Common myeloid progenitor, CD34-positive (primary cell): ENCODE measurements at places on chromosomes 5 and 9.

DNA sequence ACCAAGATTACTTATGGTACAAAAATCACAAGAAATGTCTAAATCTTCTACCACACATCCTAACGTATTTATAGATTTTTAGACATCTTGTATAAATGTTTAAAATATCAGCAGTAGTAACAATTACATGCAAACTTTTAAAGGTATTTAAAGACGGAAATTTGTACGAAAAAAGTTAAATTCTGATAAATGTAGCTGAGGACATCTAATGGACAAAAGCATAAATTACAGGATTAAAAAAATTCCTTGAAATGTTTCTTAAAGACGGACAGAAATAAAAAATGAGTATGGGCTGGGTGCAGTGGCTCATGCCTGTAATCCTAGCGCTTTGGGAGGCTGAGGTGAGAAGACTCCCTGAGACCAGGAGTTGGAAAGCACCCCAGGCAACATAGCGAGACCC is 15.8 kb downstream of the ERCC8 start:
- H3K36me3 ChIP-seq: peaks cover 7% of the 10 kb centered on the region
- no peaks in the 10 kb centered on the region for H3K27me3 ChIP-seq
- H3K4me1 ChIP-seq: no peaks in the 10 kb centered on the region
- no peak overlapping the region for H3K27ac ChIP-seq
- no peak for DNase-seq
- no peak overlapping the region for H3K4me3 ChIP-seq

- no peaks in the 10 kb centered on the region for H3K4me1 ChIP-seq
- no peaks in the 10 kb centered on the region for H3K36me3 ChIP-seq
- no peak overlapping the region for H3K4me3 ChIP-seq
These were observed 30.0 kb downstream of the POLR1E start for GRCh38 chr9:37515620-37516258.

- H3K27me3 ChIP-seq: no peaks in the 10 kb centered on the region
- H3K36me3 ChIP-seq: no peaks in the 10 kb centered on the region
- DNase-seq: no peak
- H3K4me1 ChIP-seq: peaks cover 4% of the 10 kb centered on the region
- H3K27ac ChIP-seq: no peak overlapping the region
These were observed 32.2 kb upstream of the TJP2 start for GRCh38 chr9:69141851-69142250.

GRCh38 chr5:134436523-134437339 is 25.1 kb upstream of the CDKN2AIPNL start:
- no peaks in the 10 kb centered on the region for H3K36me3 ChIP-seq
- peak; percentile 97 for DNase-seq
- H3K27me3 ChIP-seq: no peaks in the 10 kb centered on the region
- H3K4me1 ChIP-seq: peaks cover 4% of the 10 kb centered on the region
- H3K4me3 ChIP-seq: no peak overlapping the region

DNA sequence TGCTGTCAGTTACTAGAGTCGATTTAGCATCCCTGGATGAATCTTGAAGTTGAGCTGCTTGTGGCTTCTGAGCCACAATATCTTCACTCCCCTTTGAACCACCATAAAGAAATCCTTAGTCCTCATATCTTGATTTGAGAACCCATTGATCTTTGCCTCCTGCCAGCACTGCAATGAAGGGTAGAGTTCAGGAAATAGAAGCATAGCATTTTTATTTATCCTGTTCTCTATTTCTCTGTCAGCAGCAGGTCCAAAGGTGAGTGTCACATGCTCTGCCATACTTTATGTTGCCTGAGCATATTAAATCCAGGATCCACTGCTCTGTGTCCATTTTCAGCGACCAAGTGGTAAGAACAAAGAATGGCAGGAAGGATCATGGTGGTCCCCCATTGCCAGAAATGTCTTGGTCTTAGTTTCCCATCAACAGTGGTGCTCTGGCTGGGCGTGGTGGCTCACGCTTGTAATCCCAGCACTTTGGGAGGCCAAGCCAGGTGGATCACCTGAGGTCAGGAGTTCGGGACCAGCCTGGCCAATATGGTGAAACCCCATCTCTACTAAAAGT is 80.2 kb upstream of the PANK3 start:
- DNase-seq: no peak
- no peaks in the 10 kb centered on the region for H3K27me3 ChIP-seq
- H3K4me1 ChIP-seq: no peaks in the 10 kb centered on the region

GRCh38 chr5:14217587-14217986 is 74.4 kb downstream of the TRIO start:
- H3K27ac ChIP-seq: no peak overlapping the region
- peaks cover 24% of the 10 kb centered on the region for H3K4me1 ChIP-seq
- DNase-seq: no peak
- no peak overlapping the region for H3K4me3 ChIP-seq

- H3K27ac ChIP-seq: no peak overlapping the region
- H3K4me3 ChIP-seq: no peak overlapping the region
- no peaks in the 10 kb centered on the region for H3K27me3 ChIP-seq
- DNase-seq: no peak
These were observed 25.6 kb downstream of the SLC31A1 start for GRCh38 chr9:113246928-113247327.

DNA sequence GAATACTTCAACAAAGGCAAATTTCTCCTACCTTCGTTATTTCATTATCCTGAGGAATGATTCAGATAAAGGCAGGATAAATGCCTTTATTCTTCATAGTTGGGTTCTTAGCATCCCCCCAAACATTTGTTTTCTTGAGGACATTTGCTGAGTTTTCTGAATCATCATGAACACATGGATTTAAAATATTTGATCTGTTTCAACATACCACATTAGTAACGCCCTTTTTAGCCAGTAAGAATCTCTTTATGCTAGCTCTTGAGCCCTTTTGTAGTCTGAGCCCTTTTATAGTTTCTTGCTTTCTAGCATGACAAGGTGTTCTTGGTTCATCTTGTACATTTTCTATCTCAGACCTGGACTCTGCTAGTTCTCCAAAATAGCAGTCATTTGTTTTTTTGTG is 27.9 kb downstream of the SKIC3 start:
- no peaks in the 10 kb centered on the region for H3K27me3 ChIP-seq
- H3K4me3 ChIP-seq: no peak overlapping the region
- peaks cover 60% of the 10 kb centered on the region for H3K36me3 ChIP-seq
- no peaks in the 10 kb centered on the region for H3K4me1 ChIP-seq

- DNase-seq: no peak
- no peaks in the 10 kb centered on the region for H3K4me1 ChIP-seq
- no peak overlapping the region for H3K4me3 ChIP-seq
- no peaks in the 10 kb centered on the region for H3K36me3 ChIP-seq
These were observed 289.7 kb downstream of the FBXL7 start for GRCh38 chr5:15789642-15790041.

GRCh38 chr5:158869854-158870253 is 229.9 kb downstream of the EBF1 start:
- DNase-seq: no peak
- no peak overlapping the region for H3K27ac ChIP-seq
- no peak overlapping the region for H3K4me3 ChIP-seq
- H3K4me1 ChIP-seq: no peaks in the 10 kb centered on the region
- no peaks in the 10 kb centered on the region for H3K36me3 ChIP-seq

- H3K36me3 ChIP-seq: no peaks in the 10 kb centered on the region
- H3K27me3 ChIP-seq: no peaks in the 10 kb centered on the region
- DNase-seq: no peak
- H3K27ac ChIP-seq: no peak overlapping the region
- H3K4me3 ChIP-seq: no peak overlapping the region
These were observed 29.8 kb downstream of the NFIL3 start for GRCh38 chr9:91393826-91394225.

DNA sequence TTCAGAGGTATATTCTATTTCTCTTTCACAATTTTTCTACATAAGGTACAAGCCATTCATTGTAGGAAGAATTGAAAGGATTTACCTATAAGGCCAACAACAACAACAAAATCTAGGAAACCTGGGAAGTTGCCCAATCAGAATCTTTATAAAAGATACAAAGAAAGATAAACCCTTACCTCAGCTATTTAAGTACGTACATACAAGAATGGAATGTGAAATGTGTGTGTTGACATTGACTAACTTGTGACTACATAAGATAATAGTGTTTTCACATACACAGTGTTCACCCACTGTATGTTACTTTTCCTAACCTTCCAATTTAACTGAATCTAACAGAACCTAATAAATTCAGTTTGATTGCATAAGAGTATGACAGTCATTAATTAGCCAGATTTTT is 154.1 kb downstream of the ADAMTS6 start:
- no peak for DNase-seq
- no peaks in the 10 kb centered on the region for H3K4me1 ChIP-seq
- no peak overlapping the region for H3K4me3 ChIP-seq
- no peaks in the 10 kb centered on the region for H3K36me3 ChIP-seq
- H3K27me3 ChIP-seq: no peaks in the 10 kb centered on the region

GRCh38 chr9:31541721-31542281 is 842.6 kb upstream of the ACO1 start:
- H3K4me1 ChIP-seq: no peaks in the 10 kb centered on the region
- no peaks in the 10 kb centered on the region for H3K27me3 ChIP-seq
- no peaks in the 10 kb centered on the region for H3K36me3 ChIP-seq
- no peak for DNase-seq

DNA sequence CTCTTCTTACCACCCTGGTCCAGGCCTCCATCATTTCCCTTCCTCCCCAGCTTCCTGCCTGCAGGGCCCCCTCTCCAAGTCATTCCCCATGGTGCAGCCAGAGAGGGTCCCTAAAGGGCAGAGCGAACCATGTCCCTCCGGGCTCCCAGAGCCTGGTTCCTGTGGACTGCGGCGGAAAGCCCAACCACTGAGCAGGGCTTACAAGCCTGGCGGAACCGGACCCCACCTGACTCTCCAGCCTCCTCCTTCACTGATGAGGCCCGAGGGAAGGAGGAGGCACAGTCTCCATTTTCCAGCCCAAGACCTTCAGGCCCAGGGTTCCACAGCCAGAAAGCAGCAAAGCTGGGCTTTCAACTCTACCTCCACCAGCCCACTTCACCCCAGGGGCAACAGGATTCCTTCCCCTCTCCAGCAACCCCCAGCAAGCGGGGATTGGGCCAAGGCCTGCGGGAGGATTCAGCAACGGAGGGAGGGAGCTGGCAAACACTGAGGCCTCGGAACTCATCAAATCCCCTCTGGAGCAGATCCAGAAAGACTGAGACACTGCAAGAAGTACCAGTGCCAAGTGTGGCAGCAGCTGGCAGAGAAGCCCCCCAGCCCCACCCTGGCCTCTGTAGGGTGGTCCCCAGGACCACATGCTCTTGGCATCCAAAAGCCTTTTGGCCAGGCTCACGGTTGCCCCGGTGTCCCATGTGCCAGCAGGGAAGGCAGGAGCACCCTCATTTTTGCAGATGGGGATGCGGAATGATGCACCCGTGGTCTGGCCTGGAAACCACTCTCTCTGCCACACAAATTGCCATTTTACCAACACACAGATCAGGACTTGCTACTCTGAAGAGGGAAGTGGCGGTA is 3.1 kb downstream of the FAM163B start:
- no peaks in the 10 kb centered on the region for H3K27me3 ChIP-seq
- no peak for DNase-seq
- H3K27ac ChIP-seq: no peak overlapping the region
- H3K4me3 ChIP-seq: no peak overlapping the region
- H3K4me1 ChIP-seq: peaks cover 2% of the 10 kb centered on the region

GRCh38 chr5:58245476-58245840 is 214.4 kb downstream of the PLK2 start:
- no peak overlapping the region for H3K27ac ChIP-seq
- H3K4me3 ChIP-seq: peak overlapping the region; percentile 30
- no peak for DNase-seq
- peaks cover 10% of the 10 kb centered on the region for H3K4me1 ChIP-seq

DNA sequence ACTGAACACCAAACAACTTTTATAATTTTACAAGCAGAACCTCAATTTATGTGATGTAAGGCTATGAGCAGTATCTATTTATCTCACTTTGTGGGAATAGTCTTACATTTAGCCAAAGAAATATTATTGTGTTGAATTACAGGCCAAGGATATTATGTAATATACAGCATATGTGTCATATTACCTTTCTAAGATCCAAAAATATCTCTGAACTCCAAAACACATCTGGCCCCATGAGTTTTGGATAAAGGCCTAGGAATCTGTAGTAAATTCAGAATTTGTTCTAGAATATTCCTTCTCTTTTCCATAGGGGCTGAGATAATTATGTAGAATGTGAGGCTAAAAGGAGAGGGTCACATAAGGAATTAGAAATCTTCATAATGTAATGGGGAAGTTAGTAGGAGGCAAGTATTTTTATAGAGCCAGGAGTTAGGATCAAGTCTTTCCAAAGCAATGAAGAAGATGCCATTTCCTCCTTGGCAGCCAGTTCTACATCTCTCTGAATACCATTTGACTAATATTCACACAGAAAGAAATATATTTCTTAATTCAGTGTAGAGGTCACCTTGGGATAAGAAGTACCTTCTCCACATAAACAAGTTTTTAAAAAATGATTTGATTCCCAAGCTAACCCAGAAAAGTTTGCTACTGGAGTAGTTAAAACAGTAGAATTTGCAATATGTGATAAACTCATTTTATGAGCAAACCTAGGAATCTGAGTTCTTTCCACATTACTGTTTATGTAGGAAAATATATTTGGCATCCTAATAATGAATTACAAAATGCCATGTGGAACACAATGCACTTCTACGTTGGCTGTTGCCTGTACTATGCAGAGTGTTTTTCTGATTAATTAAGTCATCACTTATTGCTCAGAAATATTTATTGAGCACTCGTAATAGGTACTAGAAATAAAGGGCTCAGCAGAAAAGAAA is 20.3 kb upstream of the GRAMD2B start:
- H3K4me1 ChIP-seq: no peaks in the 10 kb centered on the region
- DNase-seq: no peak
- no peaks in the 10 kb centered on the region for H3K36me3 ChIP-seq
- no peaks in the 10 kb centered on the region for H3K27me3 ChIP-seq

GRCh38 chr5:137693307-137693950 is 42.5 kb downstream of the KLHL3 start:
- H3K4me1 ChIP-seq: peaks cover 39% of the 10 kb centered on the region
- no peak overlapping the region for H3K27ac ChIP-seq
- peaks cover 4% of the 10 kb centered on the region for H3K36me3 ChIP-seq
- peak overlapping the region; percentile 6 for H3K4me3 ChIP-seq
- H3K27me3 ChIP-seq: no peaks in the 10 kb centered on the region
- no peak for DNase-seq

GRCh38 chr9:649128-650074 is 192.1 kb upstream of the DMRT1 start:
- no peaks in the 10 kb centered on the region for H3K27me3 ChIP-seq
- no peak overlapping the region for H3K27ac ChIP-seq
- DNase-seq: no peak
- H3K4me3 ChIP-seq: peak overlapping the region; percentile 44

- no peak overlapping the region for H3K4me3 ChIP-seq
- no peaks in the 10 kb centered on the region for H3K4me1 ChIP-seq
- no peaks in the 10 kb centered on the region for H3K27me3 ChIP-seq
These were observed 60.0 kb downstream of the MED27 start for GRCh38 chr9:132019702-132020101.

- peaks cover 7% of the 10 kb centered on the region for H3K4me1 ChIP-seq
- no peaks in the 10 kb centered on the region for H3K36me3 ChIP-seq
- peaks cover 2% of the 10 kb centered on the region for H3K27me3 ChIP-seq
- no peak overlapping the region for H3K27ac ChIP-seq
These were observed 28.1 kb downstream of the NDUFA8 start for GRCh38 chr9:122131401-122132001.
